NCI-H187 (cell line): ENCODE measurements at places on chromosomes 5 and 9.

- DNase-seq, result no peak
Measured at GRCh38 chr5:148125641-148126040, 42.7 kb upstream of the SPINK14 start.

DNA sequence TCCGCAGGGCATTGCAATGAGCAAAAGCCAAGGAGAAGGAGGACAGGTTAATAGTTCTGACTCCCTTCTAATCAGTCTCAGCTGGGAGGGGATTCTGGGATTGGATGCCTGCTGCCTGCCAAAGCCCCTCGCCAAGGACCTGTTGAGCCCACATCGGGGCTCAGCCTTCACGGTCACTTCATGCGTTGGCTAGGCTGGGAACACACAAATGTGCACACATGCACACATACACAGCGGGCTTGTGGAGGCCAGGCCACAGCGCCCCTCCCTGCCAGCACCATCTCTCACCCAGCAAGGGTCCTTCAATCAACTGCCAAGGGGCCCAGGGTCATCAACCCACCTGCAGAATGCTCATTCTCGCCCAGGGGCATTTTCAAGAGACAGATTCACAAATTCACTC, 113.9 kb downstream of the C5orf15 start:
- no peak for DNase-seq

GRCh38 chr5:61808091-61808490, 476.0 kb downstream of the ZSWIM6 start:
- no peak for DNase-seq

DNA sequence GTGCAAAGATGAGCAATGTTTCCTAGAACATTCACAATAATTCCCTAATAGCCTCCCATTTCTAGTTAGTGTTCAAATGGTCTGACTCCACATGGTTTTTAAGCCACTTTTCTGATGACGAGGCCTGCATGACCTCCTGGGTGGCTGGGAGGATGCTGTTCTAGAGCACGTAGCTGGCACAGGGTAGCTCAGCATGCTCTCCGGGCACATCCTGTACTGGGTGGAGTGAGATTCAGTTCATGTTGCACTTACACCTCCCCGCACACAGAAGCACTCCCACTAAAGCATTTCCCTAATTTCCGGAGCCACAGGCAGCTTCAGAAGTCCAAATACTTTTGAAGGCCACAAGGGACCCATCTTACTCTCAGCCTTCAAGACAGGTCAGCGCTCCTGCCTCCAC, 159.8 kb upstream of the LHFPL2 start:
- DNase-seq, result no peak

DNA sequence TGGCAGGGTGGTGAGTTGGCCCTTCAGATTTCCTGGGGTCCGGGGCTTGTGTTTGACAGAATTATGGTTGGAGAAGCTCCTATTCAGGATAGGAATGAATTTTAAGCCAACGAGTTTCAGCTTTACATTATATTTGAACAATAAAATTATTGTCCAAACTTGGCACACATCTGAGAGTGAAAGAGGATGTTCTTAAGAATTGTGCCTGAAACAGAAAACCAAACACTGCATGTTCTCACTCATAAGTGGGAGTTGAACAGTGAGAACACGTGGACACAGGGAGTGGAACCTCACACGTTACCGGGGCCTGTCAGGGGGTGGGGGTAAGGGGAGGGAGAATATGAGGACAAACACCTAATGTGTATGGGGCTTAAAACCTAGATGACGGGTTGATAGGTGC, 111.8 kb upstream of the ACTBL2 start:
- no peak for DNase-seq
